Thymus (tissue), 14 donors: ENCODE measurements at places on chromosomes 11 and 22. TPM values are rescaled to one million over a fixed set of nuclear protein-coding genes. Genes with fewer than 3 reads are reported as not detected.

- DNase-seq, result no peak
Measured at GRCh38 chr11:78420255-78420764, 2.7 kb upstream of the GAB2 start.

DNA sequence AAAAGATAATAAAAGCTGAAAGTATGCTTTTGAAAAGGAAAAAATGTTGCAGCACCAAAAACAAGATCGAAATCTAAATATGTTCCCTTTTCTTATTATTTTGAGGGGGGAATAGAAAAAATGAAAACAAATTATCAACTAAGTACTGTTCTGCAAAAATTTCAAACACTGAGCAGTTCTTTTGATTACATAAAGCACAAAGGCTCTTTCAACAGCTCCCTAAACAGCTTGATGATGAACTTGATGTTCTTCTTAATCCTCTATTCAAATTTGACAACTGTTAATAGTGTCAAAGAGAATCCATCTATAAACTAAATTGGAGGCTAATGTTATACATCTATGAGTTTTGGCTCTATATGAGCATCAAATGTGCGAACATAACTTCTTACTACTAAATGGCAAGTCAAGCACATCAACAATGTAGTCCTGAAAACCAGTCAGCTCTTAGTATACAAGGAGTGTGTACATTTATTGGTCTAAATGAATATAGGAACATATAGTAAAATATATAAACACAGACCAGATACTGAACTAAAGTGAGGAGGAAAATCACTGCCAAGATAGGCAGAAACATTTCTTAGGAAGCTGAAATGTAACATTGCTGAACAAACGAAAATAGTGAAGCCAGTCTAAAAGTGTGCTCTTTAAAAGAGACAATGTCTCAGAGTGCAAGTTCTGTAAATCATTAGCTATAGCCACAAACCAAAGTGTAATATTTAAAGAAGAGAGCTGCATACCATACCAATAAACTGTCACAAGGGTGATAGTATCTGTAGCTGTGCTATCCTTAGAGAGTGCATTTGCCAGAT, 94.3 kb downstream of the SOX6 start:
- DNase-seq, result no peak

DNA sequence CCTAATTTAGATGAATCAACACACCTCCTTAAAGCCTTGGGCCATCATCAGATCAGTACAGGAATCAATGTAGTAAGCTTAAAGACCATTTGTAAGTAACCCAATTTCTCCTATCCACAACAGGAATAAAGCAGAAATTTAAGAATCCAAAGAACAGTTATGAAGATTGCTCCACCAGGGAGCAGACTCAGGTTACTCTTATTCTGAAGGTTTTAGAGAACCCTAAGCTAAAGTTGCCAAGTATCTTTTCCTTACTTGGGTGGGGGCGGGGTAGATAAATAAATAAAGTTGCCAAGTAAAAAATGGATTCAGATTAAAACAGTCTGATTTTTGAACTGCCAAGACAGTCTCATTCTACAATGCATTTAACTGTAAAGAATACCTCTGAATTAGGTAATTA, 18.1 kb downstream of the CKAP5 start:
- no peak for DNase-seq

The RNF214 gene
- 7.1 TPM for total RNA-seq
